ENCODE measurements at places on chromosomes 6 and 20.
A peak's percentile ranks its signal among the peaks of the same experiment; 100 is the strongest.

DNA sequence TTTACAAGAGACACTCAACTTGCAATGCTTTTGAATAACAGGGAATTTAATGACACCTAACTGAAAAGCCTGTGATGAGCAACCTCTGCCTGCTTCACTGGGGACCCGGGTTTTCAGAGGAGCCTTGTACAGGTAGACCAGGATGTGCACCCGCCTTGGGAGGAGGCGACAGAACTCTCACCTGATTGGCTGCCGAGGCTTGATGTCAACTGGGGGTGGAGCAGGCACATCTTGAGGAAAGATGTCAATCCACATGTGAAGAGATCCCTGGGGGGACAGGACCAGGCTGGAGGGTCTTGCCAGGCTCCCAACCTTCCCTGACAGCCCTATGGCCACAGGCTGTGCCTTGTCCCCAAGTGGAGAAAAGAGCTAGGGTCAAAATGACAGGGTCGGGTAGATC, 19.8 kb downstream of the ERGIC3 start:
- no peak for DNase-seq

DNA sequence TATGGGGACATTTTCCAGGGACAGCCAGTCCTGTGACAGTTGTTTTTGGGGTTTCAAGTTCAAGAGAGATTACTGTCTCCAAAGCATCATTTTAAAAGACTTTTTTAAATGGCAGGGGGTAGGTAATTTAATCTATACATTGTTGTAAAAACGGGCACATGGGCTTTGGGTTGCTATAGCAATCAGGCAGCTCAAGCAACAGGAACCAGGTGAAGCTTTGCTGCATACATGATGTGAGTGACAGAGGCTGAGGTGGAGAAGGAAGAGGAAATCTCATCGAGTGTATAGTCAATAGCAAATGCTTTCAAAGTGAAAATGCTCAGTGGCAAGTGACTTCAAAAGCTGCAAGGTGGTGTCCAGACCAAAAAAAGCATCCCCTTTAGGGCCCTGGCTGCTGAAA, 277.4 kb upstream of the JAG1 start:
- no peak for DNase-seq

GRCh38 chr20:15327123-15327522, 989.7 kb upstream of the FLRT3 start:
- no peak for DNase-seq

DNA sequence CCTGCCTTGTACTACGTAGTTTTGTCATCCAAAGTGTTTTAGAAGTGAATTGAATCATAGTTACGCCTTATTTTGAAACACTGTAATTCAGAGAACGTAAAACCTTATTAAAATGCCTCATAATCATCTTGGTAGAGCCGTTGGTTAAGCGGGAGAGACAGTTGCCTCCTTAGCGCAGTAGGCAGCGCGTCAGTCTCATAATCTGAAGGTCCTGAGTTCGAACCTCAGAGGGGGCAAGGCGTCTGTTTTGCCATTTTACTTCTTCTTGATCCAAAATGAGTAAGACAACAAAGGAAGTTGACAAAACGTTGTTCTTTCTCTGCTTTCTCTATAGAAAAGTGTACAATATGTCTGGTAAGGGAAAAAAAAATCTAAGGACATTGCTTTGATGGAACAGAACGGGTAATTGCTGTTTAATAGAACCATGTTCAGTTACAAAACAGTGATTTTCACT, 20.7 kb upstream of the TRIM27 start:
- DNase-seq, result peak; percentile 70

- DNase-seq, result no peak
Measured at GRCh38 chr6:21856456-21856825, 262.9 kb downstream of the SOX4 start.

GRCh38 chr6:138914701-138915100, 73.4 kb downstream of the REPS1 start:
- DNase-seq, result no peak
